ENCODE measurements at places on chromosomes 11 and 22.

GRCh38 chr11:64406221-64406946, 47.4 kb downstream of the RPS6KA4 start:
- DNase-seq: no peak

DNA sequence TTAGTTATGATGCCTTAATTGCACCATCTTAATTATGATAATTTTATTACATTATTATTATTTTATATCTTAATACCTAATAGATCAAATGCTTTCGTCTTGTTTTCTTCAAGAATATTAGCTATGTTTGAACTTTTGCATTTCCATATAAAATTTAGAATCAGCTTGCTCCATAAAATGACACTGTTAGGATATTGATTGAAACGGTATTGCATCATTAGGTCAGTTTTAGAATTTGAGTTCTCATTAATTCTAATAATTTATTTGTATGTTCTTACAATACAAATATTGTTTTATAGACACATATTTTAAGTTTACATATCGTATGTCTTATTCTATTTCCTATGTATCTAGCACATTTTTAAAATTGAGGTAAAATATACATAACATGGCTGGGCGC, 6.7 kb downstream of the CFAP68 start:
- no peak for DNase-seq

GRCh38 chr11:46332568-46333393, 14.5 kb upstream of the DGKZ start:
- DNase-seq: no peak

DNA sequence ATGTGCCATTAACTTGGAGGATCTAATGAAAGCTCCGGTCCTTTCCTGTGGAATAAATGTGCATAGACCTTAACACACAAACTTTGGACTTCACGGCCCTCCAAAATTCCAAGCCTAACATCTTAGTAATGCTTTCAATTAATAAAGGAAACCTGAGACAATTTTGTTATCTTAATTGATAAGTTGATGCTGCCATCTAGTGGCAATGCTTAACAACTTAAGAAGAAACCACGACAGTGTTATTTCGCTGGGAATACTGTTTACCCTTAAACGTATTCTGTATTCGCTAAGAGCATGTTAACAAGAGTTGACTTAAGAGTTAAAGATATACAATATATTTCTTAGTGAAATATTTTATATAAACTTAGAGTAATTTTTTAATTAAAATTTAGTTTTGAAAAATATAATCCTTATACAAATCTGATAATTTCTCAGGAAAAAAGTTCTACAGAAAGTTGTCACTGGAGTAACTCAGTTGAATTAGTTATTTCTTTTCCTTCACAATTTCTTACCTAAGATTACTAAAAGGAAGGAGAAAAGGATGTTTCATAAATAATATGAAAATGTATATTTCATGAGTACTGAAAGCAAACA, 35.0 kb upstream of the OR9G4 start:
- DNase-seq: no peak

- DNase-seq: no peak
Measured at GRCh38 chr11:8698379-8698851, 15.8 kb downstream of the RPL27A start.

GRCh38 chr11:102205805-102206204, 95.6 kb downstream of the YAP1 start:
- DNase-seq: no peak

- DNase-seq: no peak
Measured at GRCh38 chr22:43101306-43101705, 9.2 kb upstream of the BIK start.

GRCh38 chr11:35163702-35164496, 24.9 kb downstream of the CD44 start:
- DNase-seq: no peak

DNA sequence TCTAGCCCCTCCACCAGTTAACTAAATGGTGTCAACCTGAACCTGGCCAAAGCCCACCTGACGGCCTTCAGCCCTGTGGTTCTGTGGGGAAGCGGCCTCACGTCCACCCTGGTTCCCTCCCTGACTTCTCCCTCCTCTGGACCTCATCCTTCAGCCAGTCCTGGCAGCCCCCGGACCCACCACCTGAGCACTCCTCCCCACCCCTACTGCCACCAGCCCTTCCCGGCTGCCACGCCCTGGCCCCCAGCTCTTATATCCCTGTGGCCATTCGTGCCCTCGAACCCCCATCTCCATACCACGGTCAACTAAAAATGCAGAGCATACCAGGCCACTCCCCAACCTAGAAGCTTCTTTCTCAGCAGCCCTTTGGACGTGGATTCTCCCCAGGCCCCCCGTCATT, 4.2 kb upstream of the MDK start:
- no peak for DNase-seq

DNA sequence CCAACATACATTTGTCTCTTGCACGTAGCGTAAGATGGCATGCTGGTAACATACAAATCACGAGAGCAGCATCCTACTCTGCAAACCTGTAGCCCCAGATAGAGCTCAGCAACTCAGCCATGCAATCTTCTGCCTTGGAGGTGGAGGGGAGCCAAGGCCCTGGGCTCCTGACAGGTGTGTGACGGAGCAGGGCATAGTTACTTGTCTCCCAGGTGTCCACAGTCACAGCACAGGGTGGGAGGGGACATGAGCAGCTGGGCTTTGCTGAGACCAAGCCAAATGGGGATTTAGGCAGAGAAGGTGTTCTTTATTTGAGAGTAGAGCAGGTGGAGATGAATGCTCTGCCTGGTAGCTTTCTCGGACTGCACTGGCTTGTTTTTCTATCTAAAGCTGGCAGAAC, 111.7 kb downstream of the TEAD1 start:
- no peak for DNase-seq

DNA sequence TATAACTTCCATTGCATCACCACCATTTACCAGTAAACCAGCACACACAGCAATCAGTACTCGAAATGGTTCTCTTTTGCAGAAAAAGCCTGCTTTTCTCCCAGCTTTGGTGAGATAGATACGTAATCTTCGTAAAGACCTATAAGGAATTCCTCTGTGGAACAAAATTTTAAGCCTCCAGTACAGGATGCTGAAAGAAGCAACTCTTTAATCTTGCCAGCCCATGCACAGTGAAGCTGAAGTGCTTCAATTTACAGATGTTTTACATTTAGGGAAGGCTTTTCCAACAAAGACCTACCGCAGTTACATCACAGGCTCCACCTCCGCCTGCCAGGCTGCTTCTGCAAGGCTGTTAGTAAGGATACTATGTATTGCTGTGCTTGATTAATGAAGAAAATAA, 1.9 kb downstream of the ELMOD1 start:
- DNase-seq: no peak

GRCh38 chr11:6485661-6486060, 4.4 kb downstream of the TIMM10B start:
- no peak for DNase-seq

DNA sequence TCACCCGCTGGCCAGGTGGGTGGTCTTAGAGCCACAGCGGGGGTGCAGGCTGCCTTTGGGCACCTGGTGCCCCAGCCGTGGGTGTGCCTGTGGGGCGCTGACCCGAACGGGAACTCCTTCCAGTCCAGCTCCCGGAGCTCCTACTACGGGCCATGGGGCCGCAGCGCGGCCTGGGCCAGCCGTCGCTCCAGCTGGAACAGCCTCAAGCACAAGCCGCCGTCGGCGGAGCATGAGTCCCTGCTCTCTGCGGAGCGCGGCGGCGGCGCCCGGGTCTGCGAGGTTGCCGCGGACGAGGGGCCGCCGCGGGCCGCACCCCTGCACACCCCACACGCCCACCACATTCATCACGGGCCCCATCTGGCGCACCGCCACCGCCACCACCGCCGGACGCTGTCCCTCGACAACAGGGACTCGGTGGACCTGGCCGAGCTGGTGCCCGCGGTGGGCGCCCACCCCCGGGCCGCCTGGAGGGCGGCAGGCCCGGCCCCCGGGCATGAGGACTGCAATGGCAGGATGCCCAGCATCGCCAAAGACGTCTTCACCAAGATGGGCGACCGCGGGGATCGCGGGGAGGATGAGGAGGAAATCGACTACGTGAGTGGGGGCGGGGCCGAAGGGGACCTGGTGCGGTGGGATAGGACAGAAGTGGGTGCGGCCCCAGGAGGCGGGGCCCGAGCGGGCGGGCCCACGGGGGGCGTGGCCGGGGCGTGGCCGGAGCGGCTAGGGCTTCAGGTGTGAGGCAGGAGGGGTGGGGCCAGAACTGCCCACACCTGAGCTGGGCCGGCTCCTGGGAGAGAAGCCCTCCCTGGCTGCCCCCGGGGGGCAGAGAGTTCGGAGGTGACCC, 91.5 kb downstream of the CACNA1I start:
- peak; percentile 80 for DNase-seq

- no peak for DNase-seq
Measured at GRCh38 chr11:115408036-115408921, 95.9 kb downstream of the CADM1 start.

GRCh38 chr11:12569499-12570425, 104.5 kb upstream of the TEAD1 start:
- no peak for DNase-seq

DNA sequence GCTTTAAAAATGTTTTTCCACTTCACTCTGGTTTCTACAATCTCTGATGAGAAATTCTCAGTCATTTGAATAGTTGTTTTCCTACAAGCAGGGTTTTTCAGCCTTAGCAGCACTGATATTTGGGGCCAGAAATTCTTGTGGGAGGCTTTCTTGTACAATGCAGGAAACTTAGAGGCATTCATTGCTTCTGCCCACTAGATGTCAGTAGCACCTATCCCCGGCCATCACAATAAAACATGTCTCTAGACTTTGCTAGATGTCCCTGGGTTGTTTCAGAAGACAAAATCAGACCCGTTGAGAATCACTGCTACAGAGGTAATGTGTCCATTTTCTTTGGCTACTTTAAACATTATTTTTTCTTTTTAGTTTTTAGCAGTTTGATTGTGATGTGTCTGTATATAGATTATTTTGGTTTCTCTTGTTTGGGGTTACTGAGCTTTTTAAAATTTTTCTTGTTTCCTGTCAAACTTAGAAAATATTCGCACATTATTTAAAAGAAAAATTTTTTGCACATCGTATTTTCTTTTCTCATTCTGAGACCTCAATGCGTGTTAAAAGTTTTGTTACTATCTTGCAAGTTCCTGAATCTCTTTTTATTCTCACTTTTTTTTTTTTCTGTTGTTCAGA, 60.8 kb upstream of the CCDC179 start:
- no peak for DNase-seq

- DNase-seq: no peak
Measured at GRCh38 chr11:63508009-63508408, 2.1 kb downstream of the LGALS12 start.

DNA sequence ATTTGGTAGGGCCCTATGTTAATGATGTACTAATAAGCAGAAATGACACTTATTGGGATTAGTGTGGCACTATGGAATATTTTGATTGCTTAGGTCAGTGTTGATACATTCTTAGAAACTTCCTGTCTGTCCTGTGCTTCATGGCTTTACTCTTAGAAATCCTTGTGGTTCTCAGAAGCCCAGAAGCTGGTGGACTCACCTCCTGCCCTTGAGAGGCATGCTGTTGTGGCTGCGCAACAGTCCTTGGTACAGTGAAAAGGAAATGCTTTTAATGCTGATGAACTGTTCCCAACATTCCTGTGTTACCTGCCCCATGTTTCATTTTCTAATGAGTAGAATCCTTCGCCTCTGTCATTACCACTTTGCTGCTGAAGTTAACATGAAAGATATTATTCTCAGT, 52.4 kb upstream of the MYO18B start:
- DNase-seq: no peak

DNA sequence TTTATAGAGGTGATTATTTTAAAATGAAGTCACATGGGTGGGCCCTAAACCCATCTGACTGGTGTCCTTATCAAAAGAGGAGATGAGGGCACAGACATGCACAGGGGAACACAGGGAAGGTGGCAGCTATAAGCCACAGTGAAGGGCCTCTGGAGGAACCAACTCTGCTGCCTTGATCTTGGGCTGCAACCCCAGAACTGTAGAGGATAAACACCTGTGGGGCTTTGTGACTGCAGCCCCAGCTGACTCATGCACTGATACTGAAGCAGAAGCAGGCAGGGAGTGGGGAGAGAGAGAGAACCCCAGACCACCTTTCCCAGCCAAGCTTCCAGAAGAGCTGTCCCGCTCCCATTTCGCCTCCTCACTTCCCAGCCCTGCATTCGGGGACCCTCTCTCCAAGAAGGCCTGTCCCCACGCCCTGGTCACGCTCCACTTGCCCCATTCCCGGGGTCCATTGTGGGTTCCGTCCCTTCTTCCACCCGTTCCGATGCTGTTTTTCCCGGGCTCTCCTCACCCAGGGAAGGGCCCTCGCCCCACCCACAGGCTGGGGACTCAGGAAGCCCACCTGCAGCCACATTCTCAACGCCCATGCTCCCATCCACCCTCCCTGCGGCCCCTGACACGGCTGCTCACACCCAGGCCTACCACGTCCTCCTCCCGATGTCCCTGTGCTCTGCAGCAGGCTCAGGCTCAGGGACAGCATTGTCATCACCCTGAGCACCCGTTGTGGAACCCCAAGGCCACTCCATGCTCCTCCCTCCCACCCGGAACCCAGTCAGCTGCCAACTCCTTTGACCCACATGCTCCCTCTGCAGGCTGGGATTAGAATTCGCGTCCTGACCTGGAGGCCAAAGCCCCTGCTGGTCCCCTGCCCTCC, 90.8 kb upstream of the SHANK2 start:
- DNase-seq: peak; percentile 7

DNA sequence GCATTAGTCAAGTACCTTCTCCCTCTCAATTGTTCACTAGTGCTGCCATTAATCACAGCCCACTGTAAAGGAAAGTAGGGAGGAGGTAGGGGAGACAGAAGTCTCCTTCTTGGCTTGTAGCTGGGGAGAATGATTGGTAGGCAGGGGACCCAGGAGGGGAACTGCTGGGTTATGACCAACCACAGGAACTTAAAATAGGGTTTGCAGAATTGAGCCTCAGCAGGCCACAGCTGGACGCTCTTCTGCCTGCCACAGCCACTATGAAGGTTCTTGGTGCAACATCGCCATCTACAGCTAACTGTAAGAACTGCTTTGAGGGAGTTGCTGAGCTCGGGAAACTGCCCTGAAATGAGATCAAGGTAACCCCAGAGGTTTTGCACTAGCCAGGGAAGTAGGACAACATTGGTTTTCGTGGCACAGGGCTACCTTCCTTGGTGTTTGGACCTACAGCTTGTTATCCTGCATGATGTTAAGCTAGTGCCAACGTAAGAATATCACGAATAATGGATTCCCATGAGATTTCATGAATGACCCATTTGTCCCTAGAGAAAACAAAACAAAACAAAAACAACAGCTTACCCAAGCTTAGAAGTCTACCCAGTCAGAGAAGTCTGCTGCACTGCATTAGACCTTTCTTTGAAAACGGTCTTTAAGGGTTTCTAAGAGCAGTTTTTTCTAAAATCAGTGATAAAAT, 787.1 kb upstream of the API5 start:
- peak; percentile 15 for DNase-seq

GRCh38 chr11:10275714-10276113, 18.3 kb downstream of the SBF2 start:
- no peak for DNase-seq

GRCh38 chr11:122910775-122911174, 28.2 kb downstream of the JHY start:
- DNase-seq: no peak

All from stimulated activated CD4-positive, alpha-beta T cell treated with anti-CD3 and anti-CD28 coated beads, Interleukin-2, amount 100 ng/mL, for 48 hours (primary cell).